GM23338 (cell line): ENCODE measurements at places on chromosomes 11 and 22. TPM values are rescaled to one million over a fixed set of nuclear protein-coding genes. Genes with fewer than 3 reads are reported as not detected.
A peak's percentile ranks its signal among the peaks of the same experiment; 100 is the strongest.

CTSC gene
- 432 and 444 TPM in 2 replicates for polyA plus RNA-seq

AIFM3 gene
- 1.4 and 1.5 TPM in 2 replicates for polyA plus RNA-seq

TEX12 gene
- 1.1 TPM in 1 of 2 replicates, not detected in the other for polyA plus RNA-seq

MOGAT2 gene
- not detected in 2 replicates for polyA plus RNA-seq

DNA sequence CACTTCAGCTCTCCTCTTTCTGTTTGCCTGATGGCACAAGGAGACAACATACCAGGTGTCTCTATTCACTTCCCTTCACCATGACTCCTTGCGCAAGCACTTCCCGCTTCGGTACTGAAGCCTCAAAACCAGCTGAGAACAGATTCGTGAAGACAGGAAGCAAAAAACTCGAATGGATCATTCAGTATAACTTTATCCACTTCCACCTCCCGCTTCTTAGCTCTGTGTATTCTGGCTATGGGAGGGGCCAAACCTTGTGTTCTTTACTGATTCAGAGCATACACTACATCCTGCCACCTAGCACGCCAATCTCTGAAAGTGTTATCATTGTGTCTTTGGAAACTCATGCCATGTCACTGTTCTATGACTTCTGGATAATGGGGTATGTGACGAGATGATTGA is 62.2 kb upstream of the ADA2 start:
- no peak for DNase-seq

GRCh38 chr22:46750863-46751443 is 11.5 kb upstream of the TBC1D22A start:
- DNase-seq, result no peak

DNA sequence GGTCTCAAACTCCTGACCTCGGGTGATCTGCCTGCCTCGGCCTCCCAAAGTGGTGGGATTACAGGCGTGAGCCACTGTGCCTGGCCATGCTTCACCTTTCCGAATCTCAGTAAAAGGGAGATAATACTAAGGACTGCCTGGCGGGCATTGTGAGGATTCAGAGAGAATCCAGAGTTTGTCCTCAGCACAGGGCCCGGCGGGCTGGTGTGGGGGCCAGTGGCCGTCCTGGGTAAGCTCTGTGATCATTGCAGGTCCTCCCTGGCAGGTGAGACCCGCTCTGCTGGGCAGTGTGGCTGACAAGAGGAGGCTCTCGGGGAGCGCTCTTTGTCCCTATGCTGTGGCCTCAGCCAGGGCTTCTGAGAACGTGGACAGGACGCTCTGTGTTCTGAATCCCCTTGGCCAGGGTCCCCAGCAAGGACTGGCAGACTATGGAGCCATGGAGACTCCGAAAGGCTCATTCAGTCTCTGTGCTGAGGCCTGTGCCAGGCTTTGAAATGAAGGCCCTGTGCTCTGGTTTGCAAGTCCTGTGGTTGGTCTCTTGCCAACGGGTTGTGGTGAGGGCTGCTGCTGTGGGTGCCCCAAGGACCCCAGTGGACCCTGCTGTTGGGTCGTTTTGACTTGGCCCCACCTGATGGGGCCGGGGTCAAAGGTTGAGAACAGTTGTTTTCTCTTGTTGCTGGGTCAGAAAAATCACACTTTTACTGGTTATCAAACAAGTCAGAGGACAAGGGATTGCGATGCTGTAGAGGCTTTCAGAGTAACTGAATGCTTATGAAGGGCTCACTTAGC is 2.1 kb downstream of the TPCN2 start:
- no peak for DNase-seq

DNA sequence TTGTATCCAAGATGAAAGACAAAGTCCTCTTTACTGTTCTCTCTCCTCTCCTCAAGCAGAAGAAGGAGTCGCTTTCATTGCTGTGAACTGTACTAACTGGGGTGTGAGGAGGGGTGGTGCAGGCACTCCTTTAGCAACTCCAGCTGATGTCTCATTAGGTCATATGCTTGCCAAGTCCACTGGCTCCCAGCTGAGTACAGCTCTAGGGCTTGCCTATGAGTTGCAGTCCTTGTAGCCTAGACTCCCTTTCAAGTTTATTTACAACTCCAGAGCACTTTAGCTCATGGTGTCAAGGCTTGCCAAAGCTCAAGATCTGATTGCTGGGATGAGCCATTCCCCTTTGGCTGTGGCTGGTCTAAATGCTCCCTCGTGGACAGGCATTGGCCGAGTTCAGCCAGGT is 55.1 kb upstream of the PDGFD start:
- DNase-seq, result no peak

DNA sequence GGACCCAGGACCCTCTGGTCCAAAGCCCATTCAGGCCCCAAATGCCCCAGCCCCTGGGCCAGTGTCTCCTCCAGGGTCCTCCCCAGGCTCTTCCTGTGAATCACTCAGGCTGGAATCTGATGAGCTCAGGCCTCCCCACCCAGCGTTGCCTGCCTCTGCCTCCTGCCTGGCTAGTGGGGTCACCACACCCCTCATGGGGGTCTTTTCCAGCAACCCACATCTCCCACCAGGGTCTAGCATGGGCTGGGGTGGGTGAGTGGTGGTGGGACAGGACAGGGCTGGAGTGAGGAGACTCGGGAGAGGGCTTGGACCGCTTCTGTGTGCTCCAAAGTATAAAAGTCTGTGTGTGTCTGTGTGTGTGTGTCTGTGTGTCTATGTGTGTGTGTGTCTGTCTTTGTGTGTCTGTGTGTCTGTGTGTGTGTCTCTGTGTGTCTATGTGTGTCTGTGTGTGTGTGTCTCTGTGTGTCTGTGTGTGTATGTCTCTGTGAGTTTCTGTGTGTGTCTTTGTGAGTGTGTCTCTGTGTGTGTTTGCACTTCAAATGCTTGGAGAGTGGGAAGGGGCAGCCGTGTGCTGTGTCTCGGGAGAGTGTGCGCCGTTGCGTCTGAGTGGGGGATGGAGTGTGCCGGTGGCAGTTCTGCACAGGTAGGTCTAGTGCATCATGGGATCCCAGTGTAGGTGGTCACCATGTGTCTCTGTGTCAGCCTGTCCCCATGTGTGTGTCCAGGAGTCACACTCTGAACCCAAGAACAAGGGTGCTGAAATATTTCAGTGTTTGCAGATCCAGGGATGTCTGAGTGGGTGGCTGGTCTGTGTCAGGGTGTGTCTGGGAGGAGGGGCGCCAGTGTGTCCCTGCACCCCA is 8.8 kb downstream of the RIN1 start:
- no peak for DNase-seq

DNA sequence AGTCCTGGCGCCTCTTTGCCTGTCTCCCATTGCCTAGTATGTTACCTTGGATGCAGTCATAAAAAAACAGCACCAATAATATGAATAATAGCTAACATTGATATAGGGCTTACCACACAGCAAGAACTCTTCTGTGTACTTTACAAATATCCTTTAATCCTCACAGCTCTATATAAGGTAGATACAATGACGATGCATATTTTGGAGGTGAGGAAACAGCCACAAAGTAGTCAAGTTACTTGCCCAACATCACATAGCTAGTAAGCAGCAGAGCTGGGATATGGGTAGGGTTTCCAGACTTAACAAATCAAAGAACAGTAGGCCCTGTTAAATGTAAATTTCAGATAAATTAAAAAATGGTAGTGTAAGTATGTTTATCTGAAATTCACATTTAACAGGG is 128.8 kb downstream of the ST3GAL4 start:
- no peak for DNase-seq

- no peak for DNase-seq
These were observed 184.4 kb downstream of the CHST1 start for GRCh38 chr11:45481026-45481425.

GRCh38 chr11:80473562-80473961 is 1032.7 kb upstream of the TENM4 start:
- DNase-seq, result peak; percentile 24

GRCh38 chr11:64306876-64307622 is 1.7 kb downstream of the ESRRA start:
- DNase-seq, result no peak

- DNase-seq, result peak; percentile 32
These were observed 306.8 kb downstream of the MN1 start for GRCh38 chr22:27494785-27495184.

- DNase-seq, result peak; percentile 83
These were observed 384.8 kb downstream of the MN1 start for GRCh38 chr22:27416511-27417420.
